ENCODE measurements at places on chromosomes 13 and 19. TPM values are rescaled to one million over a fixed set of nuclear protein-coding genes. Genes with fewer than 3 reads are reported as not detected.
A peak's percentile ranks its signal among the peaks of the same experiment; 100 is the strongest.

DNA sequence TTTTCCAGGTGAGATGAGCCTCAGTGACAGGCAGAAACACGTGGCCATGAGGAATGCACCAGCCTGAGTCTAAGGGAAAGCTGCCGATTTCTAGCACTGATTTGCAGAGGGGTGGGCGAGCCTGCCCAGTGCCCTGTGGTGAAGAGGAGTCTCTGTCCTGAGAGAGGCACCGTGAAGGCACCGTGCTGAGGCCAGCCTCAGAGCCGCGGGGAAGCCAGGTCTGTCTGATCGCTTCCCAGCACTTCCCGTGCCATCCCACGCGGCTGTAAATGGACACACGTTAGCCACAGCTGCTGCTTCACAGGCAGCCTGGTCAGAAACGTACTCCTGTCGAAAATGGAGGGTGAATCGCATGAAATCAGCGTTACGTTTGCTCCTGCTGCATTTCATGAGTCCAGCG, 79.8 kb downstream of the ATP11A start:
- DNase-seq = no peak

CCDC124 gene
- total RNA-seq = 99.3 TPM

DNA sequence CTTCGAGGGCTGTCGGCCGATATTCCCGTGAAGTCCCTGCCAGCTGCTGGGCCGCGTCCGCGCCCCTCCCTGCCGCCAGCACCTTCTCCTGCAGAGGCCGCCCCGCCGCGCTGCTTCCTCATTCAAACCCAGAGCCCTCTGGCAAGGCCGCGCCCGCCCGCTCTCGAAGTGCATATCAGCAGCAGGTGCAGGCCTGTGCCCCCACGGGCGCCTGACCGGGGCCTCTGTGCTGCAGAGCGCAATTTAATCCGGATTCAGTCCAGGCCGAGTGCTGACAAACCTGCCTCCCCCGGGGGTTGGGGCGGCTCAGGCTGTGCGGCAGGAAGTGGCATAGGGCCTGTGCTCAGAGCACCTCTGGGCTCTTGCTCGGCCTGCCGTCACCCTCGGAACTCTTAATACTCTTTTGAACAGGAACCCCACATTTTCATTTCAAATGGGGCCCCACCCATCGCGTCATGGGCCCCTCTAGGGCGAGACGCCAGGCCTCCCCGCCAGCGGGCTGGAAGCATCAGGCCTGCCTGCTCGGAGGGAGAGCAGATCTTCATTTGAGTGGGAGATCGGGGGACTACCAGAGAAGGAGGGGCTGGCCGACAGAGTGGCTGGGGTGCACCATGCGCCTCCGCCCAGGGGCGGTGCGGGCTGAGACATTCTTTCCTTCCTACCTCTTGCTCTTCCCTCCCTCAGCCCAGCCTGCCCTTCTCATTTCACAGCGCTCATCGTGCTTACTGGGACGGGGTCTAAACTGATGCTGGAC, 125.7 kb downstream of the TNFRSF19 start:
- DNase-seq = peak; percentile 73

DNA sequence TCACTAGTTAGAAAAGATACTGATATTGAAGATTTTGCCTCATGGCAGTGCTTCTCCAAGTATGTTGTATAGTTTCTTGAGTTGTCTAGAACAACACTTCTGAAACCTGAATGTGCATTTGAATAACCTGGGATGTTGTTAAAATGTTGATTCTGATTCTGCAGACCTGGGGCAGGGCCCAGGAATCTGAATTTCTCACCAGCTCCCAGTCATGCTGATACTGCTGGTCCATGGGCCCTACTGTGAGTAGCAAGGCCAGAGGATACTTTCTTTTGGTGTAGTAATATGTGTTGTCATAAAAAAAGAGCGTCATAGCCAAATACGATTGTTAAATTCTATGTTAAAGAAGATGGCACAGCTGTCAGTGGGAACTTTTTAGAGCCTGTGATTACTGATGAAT, 41.6 kb upstream of the C1QTNF9 start:
- DNase-seq = peak; percentile 65

TYROBP gene
- total RNA-seq = not detected

- no peak for DNase-seq
These were observed 32.9 kb downstream of the TSHZ3 start for GRCh38 chr19:31316201-31316951.

GRCh38 chr19:17803264-17803896, 8.4 kb downstream of the B3GNT3 start:
- peak; percentile 41 for DNase-seq

- no peak for DNase-seq
These were observed 6.3 kb downstream of the GPR180 start for GRCh38 chr13:94607939-94608338.

CYP2A6 gene
- total RNA-seq = not detected

LONP1 gene
- total RNA-seq = 315 TPM

DNA sequence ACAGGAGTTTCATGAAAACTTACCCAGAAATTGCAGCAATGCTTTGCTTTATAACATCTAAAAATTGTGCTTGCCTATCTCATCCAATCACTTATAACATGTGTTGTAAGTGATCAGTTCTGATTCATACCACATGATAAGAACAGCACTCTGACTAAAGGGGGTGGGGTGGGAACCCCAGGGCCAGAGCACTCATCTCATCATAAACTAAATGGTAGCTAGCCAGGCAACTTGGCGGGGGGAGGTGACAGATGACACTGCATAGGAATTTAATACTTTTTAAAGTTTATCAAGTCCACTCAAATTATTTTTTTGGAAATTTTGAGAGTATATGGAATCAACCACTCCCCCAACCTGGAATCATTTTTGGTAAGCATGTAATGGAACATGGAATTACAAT, 42.1 kb downstream of the FOXO1 start:
- DNase-seq = peak; percentile 78

DNA sequence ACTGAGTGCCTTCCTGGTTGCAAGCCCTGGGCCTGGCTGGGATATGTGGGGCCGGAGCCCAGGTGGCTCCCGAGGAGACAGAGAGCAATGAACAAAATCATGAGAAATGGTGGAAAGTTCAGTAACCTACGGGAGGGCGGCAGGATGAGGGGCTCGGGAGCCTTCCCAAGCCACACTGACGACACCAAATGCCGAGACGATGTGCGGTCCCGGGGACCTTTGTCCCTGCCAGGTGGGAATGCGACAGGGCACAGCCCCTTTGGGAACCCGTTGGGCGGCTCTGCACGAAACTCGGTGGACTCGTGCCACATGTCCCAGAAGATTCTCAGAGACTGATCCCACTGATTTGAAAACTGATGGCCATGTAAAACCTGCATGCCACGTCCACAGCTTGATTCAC, 11.7 kb upstream of the ZNF14 start:
- no peak for DNase-seq

FAM216B gene
- not detected for total RNA-seq

DNA sequence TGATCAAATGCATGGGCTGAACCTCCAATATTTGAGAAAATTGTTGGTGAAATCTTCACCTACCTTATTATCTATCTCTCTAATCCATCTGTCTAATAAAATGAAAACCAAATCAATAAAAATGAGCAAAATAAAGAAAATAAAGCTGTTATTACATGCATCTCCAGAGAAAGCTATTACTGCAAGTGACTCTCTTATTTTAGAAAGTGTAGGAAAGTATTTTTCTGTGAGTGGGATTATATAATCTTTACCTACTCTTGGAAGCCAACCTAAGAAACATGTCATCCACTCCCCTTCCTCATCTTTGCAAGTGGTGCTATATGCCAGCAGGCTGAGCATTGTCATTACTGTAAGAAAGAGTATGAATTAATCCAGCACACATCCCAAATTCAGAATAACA, 191.5 kb upstream of the RFC3 start:
- no peak for DNase-seq

ZNF726 gene
- 20.2 TPM for total RNA-seq

- DNase-seq = peak; percentile 6
These were observed 89.5 kb upstream of the RFC3 start for GRCh38 chr13:33728271-33729037.

- no peak for DNase-seq
These were observed 3.9 kb downstream of the TOMM40 start for GRCh38 chr19:44894946-44895345.

ASPDH gene
- total RNA-seq = not detected

B3GNT8 gene
- 0.41 TPM for total RNA-seq

IGFL4 gene
- total RNA-seq = not detected

MAMSTR gene
- 0.70 TPM for total RNA-seq

- peak; percentile 56 for DNase-seq
These were observed 60.9 kb upstream of the ZNF527 start for GRCh38 chr19:37309834-37310575.

LILRA5 gene
- total RNA-seq = not detected

- no peak for DNase-seq
These were observed 10.0 kb downstream of the NMRK2 start for GRCh38 chr19:3942790-3943409.

PTGIR gene
- 40.1 TPM for total RNA-seq

MTUS2 gene
- not detected for total RNA-seq

- no peak for DNase-seq
These were observed 7.4 kb downstream of the MED26 start for GRCh38 chr19:16620584-16620983.

GRCh38 chr19:32480321-32480720, 74.8 kb downstream of the DPY19L3 start:
- DNase-seq = no peak

DNA sequence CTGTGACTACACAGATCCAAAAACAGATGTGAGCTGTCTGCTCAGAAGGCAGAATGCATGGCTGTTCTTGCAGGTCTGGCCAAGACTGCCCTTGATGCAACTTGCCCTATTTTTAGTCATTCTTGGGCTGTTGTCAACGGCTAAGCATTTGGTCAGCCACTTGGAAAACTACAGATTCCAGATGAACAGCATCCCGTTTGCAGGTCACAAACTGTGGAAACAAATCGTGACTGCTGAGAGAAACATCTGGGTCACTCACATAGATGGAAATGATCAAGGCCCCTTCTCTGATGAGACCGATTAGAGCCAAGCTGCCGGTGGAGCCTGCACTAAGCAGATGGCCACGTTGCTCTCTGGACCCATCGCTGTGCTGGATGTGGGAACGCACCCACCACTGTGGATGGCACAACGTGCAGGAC, 15.4 kb upstream of the METTL21C start:
- DNase-seq = no peak

C13orf46 gene
- 2.2 TPM for total RNA-seq

WDR88 gene
- total RNA-seq = not detected

DNA sequence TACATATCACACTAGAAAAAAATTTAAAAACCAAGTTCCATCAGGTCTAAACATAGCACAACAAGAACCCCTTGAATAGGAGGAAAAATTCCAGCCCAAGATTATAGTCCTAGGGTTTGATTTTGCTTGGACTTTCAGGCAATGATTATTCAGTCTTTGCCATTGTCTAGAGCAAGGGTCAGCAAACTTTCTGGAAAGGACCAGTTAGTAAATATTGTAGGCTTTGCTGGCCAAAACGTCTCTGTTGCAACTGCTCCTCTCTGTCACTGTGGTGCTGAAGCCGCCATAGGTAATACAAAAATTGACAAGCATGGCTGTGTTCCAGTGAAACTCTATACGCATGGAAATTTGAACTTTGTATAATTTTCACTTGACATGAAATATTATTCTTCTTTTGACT, 95.5 kb upstream of the UBAC2 start:
- no peak for DNase-seq

DNA sequence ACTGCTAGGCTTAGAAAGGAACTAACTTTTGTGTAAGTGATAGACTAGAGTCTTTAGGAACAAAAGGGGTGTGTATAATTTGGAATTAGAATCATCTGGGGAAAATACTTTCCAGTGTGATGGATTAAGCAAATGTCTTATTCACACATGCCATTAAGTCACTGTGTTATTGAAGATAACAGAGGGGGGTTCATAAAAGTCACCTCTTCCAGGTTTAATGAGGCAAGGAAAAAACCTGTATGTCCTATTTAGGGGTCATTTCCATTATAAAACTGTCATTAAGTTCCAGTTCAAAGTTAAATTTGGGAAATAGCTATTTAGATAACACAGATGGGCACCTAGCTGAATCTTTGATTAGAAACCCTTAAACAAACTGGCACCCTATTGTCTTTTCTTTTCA, 505.0 kb upstream of the GPC6 start:
- no peak for DNase-seq

GRCh38 chr13:22085001-22085400, 414.1 kb downstream of the FGF9 start:
- no peak for DNase-seq

ARL11 gene
- 0.85 TPM for total RNA-seq

N4BP2L1 gene
- 16.1 TPM for total RNA-seq

FOXA3 gene
- 0.40 TPM for total RNA-seq

- peak; percentile 93 for DNase-seq
These were observed 360 bp downstream of the DDX39A start for GRCh38 chr19:14418856-14419105.

DNA sequence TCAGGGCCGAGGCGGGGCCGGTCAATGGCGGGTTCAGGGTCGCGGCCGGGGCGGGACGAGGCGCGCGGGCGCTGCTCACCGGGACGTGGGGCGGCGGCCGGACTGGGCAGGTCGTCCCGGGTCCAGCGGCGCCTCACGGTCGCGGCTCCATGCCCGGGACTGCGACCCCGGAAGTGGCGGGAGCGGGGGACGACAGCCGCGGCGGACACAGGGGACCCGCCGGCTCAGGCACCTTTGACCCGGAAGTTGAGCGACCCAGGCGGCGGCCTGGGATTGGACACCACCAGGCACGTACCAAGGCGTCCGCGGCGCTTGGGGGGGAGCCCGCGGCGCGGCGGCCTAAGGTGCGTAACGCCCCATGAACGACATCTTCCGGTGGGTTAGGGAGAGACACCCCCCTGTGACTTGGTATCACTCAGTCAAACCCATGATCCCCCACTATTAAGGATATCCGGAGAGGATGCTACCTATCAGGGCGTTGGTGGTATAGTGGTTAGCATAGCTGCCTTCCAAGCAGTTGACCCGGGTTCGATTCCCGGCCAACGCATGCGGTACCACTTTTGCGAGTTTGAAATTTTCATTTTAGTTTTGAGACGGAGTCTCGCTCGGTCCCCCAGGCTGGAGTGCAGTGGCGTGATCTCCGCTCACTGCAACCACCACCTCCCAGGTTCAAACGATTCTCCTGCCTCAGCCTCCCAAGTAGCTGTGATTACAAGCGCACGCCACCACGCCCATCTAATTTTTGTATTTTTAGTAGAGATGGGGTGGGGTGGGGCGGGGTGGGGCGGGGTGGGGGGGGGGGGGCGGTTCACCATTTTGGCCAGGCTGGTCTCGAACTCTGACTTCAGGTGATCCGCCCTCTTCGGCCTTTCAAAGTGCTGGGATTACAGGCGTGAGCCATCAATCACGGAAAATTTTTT, at the start of gene DPP9:
DPP9 (minus strand) TSS at position 248 of the 920 bp plus-strand sequence. CDS start 3,936 bp downstream, outside the sequence.
- DNase-seq = peak; percentile 98

FXYD3 gene
- not detected for total RNA-seq

AMER2 gene
- total RNA-seq = not detected

- peak; percentile 64 for DNase-seq
These were observed 35.6 kb upstream of the PSPC1 start for GRCh38 chr13:19818223-19818842.

Measured in activated CD4-positive, alpha-beta T cell treated with anti-CD3 and anti-CD28 coated beads for 36 hours (primary cell).